Activated T-cell treated with anti-CD3 and anti-CD28 coated beads, Interleukin-2, amount 50 U/mL, for 24 hours (primary cell): ENCODE measurements at places on chromosomes 2 and 18.

GRCh38 chr2:231965102-231965501 lies 3.6 kb downstream of the DIS3L2 start:
- peaks cover 38% of the 10 kb centered on the region for H3K36me3 ChIP-seq
- no peak overlapping the region for H3K27ac ChIP-seq
- peaks cover 59% of the 10 kb centered on the region for H3K4me1 ChIP-seq
- H3K4me3 ChIP-seq, result no peak overlapping the region
- no peak for DNase-seq

DNA sequence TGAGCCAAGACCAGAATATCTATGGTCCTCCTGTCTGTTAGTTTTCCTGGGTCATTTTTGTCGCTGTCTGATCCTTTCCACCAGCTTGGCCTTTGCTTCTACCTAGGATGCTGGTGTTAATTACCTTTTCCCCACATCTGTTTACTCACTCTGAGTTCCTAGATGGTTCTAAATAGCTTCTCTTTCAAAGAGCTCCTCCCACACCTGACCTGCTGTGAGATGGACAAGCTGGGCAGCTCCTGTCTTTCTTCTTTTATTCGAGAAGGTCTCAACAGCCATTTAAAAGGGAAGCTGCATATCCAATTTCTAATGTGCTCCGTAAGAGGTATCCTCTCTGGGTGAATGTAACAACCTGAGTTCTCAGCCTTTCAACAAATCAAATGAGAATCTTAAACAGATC lies 156.2 kb downstream of the HRH4 start:
- DNase-seq, result no peak
- H3K4me3 ChIP-seq, result no peak overlapping the region
- H3K4me1 ChIP-seq, result no peaks in the 10 kb centered on the region

DNA sequence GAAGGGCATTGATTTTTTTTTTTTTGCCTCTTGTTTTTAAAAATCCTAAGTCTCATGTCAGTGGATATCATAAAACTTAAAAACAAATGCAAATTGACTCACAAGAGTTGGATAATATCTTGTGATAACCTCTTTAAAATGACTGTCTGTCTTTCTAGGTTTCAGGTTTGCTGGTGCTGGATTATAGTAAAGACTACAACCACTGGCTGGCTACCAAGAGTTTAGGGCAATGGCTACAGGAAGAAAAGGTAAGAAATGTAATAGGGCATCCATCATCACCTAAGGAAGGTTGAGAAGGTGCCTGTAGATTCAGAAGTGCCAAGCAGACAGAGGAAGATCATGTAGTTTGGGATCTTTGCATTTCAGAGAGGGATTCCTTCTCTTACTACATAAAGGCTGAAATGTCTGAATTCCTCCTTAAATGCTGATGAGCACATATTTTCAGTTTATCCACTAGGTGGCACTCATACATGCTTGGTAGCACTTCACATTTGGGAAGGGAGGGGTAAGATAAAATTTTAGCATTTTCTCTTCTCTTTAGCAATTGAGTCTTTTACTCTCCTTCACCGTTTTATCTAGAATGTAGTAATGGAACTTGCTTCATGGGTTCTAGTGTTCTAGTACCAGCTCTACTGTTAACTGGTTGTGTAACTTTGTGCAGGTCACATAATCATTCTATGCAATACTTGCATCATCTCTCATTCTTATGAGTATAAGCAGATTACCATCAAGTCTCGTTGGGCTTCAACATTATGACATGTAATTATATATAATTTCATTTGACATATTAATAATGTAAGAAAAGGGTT lies 21.1 kb downstream of the CPS1 start:
- H3K27me3 ChIP-seq, result no peaks in the 10 kb centered on the region
- H3K4me3 ChIP-seq, result no peak overlapping the region
- no peak overlapping the region for H3K27ac ChIP-seq
- H3K36me3 ChIP-seq, result no peaks in the 10 kb centered on the region
- no peaks in the 10 kb centered on the region for H3K4me1 ChIP-seq

- peak overlapping the region; percentile 95 for H3K27ac ChIP-seq
- H3K27me3 ChIP-seq, result no peaks in the 10 kb centered on the region
- peak overlapping the region; percentile 94 for H3K4me3 ChIP-seq
Measured at GRCh38 chr2:54560146-54560881, 104.2 kb downstream of the SPTBN1 start.

DNA sequence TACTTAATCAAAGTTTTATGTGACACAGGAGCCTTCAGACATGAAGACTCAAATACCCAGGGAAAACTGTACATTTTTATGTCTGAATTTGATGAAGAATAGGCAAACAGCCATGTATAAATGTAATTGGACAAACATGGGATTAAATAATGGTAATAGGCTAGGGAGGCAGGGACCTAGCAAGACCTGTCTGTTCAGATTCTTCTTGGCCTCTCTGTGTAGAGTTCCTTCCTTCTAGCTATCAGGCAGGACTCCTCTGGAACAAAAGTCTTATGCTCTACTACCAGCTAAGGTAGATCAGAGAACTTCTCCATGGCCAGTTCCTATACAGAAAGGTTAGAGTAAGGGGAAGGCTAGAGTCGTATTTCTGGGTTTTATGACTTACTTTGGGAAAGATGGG lies 9.5 kb upstream of the PARD3B start:
- no peaks in the 10 kb centered on the region for H3K4me1 ChIP-seq
- no peak overlapping the region for H3K4me3 ChIP-seq
- H3K36me3 ChIP-seq, result no peaks in the 10 kb centered on the region

GRCh38 chr2:9313443-9313842 lies 106.8 kb downstream of the ASAP2 start:
- no peak overlapping the region for H3K27ac ChIP-seq
- H3K4me3 ChIP-seq, result no peak overlapping the region
- H3K4me1 ChIP-seq, result no peaks in the 10 kb centered on the region
